Activated CD4-positive, alpha-beta T cell treated with anti-CD3 and anti-CD28 coated beads, Interleukin-2, amount 10 ng/mL, durations not matched to agents 24 days and 14 days (primary cell): ENCODE measurements at places on chromosomes 1 and 21. TPM values are rescaled to one million over a fixed set of nuclear protein-coding genes. Genes with fewer than 3 reads are reported as not detected.

Gene F13B
- not detected in 2 replicates for total RNA-seq

Gene CFHR1
- total RNA-seq: not detected in 2 replicates

Gene DNAJC16
- 15.4 and 16.3 TPM in 2 replicates for total RNA-seq

Gene SPRR5
- not detected in 2 replicates for total RNA-seq

Gene SLFNL1
- total RNA-seq: 0.14 and 0.26 TPM in 2 replicates

Gene TMEM52
- 1.1 and 3.1 TPM in 2 replicates for total RNA-seq

Gene SRGAP2C
- total RNA-seq: 40.8 and 47.5 TPM in 2 replicates

Gene L1TD1
- total RNA-seq: not detected in 2 replicates

Gene ADAMTS5
- not detected in 2 replicates for total RNA-seq

Gene SAMD13
- total RNA-seq: 0.21 TPM in 1 of 2 replicates, not detected in the other

Gene KCNJ6
- not detected in 2 replicates for total RNA-seq

Gene ASPM
- 29.1 TPM in 2 replicates for total RNA-seq

Gene DHRS3
- total RNA-seq: 66.4 and 69.2 TPM in 2 replicates

Gene ITPKB
- total RNA-seq: 29.3 and 31.2 TPM in 2 replicates

Gene ERG
- total RNA-seq: 0.12 and 0.14 TPM in 2 replicates

Gene EFNA3
- total RNA-seq: 3.6 and 4.4 TPM in 2 replicates

Gene AKNAD1
- total RNA-seq: not detected in 2 replicates
